A673 (cell line): ENCODE measurements at places on chromosomes 5 and 9. TPM values are rescaled to one million over a fixed set of nuclear protein-coding genes. Genes with fewer than 3 reads are reported as not detected.

The SPINK14 gene
- total RNA-seq, result not detected in 2 replicates

The HOMER1 gene
- total RNA-seq, result 34.0 and 37.0 TPM in 2 replicates

The NFIB gene
- 41.2 and 42.9 TPM in 2 replicates for total RNA-seq

The PLCXD3 gene
- total RNA-seq, result 1.3 and 1.7 TPM in 2 replicates

The HACD4 gene
- 0.19 and 0.26 TPM in 2 replicates for total RNA-seq

The PDLIM4 gene
- 6.0 and 8.9 TPM in 2 replicates for total RNA-seq

The SLC27A4 gene
- total RNA-seq, result 35.4 and 39.1 TPM in 2 replicates

The SMU1 gene
- 30.6 and 31.2 TPM in 2 replicates for total RNA-seq

- H3K27me3 ChIP-seq, result no peaks in the 10 kb centered on the region
- no peaks in the 10 kb centered on the region for H3K36me3 ChIP-seq
- H3K4me3 ChIP-seq, result no peak overlapping the region
Observed at GRCh38 chr9:93587284-93587650, 10.9 kb downstream of the PHF2 start.

- H3K36me3 ChIP-seq, result no peaks in the 10 kb centered on the region
- H3K27me3 ChIP-seq, result peaks cover 48% of the 10 kb centered on the region
- H3K27ac ChIP-seq, result no peak overlapping the region
Observed at GRCh38 chr9:85484235-85484634, 257.5 kb downstream of the AGTPBP1 start.

- DNase-seq, result no peak
- H3K36me3 ChIP-seq, result no peaks in the 10 kb centered on the region
- no peaks in the 10 kb centered on the region for H3K4me1 ChIP-seq
- H3K27ac ChIP-seq, result no peak overlapping the region
Observed at GRCh38 chr9:117543089-117543488, 128.2 kb upstream of the ASTN2 start.

DNA sequence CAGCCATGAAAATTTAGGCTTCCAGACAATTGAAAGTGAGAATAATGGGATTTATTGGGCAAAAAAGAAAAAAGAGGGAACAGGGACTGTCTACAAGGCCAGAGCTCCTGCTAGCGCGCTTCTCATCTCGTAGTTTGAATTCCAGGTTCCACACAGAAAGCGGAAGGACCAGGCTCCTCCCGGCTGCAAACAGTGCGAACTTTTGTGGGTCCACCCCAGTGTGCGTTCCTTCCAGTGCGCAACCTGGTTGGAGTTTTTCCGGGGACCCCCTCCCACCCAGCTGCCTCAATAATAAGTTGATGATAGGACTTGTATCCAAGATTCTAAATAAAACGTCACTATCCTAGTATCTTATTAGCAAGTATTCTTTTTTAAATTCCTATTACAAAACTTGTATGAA lies 467.7 kb upstream of the TUSC1 start:
- H3K4me1 ChIP-seq, result no peaks in the 10 kb centered on the region
- H3K36me3 ChIP-seq, result no peaks in the 10 kb centered on the region
- DNase-seq, result no peak

- no peaks in the 10 kb centered on the region for H3K36me3 ChIP-seq
- H3K4me1 ChIP-seq, result no peaks in the 10 kb centered on the region
- H3K27ac ChIP-seq, result no peak overlapping the region
- H3K27me3 ChIP-seq, result no peaks in the 10 kb centered on the region
- H3K4me3 ChIP-seq, result no peak overlapping the region
- no peak for DNase-seq
Observed at GRCh38 chr9:4177970-4178758, 121.7 kb downstream of the GLIS3 start.

GRCh38 chr5:81936750-81937149 lies 35.1 kb upstream of the ATG10 start:
- H3K4me3 ChIP-seq, result no peak overlapping the region
- no peaks in the 10 kb centered on the region for H3K36me3 ChIP-seq
- no peaks in the 10 kb centered on the region for H3K4me1 ChIP-seq
- DNase-seq, result no peak

DNA sequence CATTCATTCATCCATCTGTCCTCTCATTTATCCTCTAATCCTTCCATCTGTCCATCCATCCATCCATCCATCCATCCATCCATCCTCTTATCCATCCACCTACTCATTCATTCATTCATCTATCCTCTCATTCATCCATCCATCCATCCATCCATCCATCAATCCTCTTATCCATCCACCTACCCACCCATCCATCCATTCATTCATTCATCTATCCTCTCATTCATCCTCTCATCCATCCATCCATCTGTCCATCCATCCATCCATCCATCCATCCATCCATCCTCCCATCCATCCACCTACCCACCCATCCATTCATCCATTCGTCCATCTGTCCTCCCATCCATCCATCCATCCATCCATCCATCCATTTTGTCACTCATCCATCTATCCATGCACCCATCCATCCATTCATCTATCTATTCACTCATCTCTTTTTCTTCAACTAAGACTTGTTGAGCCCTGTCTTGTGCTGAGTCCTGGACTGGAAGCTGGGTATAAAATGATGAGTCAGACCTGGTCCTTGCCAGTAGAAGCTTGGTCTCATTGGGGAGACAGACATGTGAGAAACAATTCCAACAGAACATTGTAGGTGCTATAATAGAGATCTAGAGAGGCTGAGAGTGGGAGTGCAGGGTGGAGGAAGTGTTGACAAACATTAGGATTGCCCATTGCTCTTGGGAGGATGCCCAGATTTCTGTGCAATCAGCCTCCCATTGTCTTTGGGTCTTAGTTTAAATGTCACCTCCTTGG lies 55.0 kb upstream of the IER5L start:
- H3K27ac ChIP-seq, result no peak overlapping the region
- H3K4me3 ChIP-seq, result no peak overlapping the region
- no peak for DNase-seq
- no peaks in the 10 kb centered on the region for H3K27me3 ChIP-seq

DNA sequence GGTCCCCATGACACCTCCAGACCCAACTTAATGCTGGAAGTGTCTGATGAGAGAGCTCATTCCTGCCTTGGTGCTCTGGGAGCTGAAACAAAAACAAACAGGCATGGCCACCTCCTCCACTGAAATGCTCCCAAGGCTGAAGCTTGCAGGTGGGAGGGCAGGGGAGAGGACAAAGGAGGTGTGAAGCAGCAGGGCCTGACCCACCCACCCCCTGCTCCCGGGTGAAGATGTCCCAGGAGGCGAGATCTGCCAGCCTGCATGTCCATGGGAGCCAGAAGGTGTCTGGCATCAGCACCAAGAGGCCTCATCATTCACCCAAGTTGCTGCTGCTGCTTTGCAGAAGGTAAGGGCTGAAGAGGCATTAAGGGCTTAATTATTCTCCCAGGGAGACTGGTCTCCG lies 4.2 kb upstream of the CCIN start:
- H3K4me1 ChIP-seq, result peaks cover 6% of the 10 kb centered on the region
- H3K36me3 ChIP-seq, result no peaks in the 10 kb centered on the region
- H3K27ac ChIP-seq, result no peak overlapping the region
- H3K27me3 ChIP-seq, result no peaks in the 10 kb centered on the region
- no peak for DNase-seq
- no peak overlapping the region for H3K4me3 ChIP-seq

DNA sequence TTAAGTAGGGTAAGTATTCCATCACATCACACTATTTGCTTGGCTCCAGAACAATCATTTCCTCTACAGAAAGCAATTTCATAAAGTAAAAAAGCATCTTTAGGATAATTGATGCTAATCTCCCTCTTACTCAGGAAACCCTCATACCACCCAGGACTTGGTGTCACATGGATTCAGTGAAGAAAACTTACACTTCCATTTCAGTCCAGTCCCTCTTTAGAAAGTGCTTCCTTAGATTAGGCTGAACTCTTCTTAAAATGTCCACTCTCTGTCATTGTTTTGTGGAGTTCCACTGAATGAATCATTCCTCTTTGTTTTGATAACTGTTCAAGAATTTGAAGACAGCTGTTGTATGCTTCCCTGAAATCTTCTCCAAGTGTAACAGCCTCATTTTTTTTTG lies 144.0 kb upstream of the ZNF462 start:
- no peaks in the 10 kb centered on the region for H3K27me3 ChIP-seq
- H3K27ac ChIP-seq, result no peak overlapping the region
- H3K36me3 ChIP-seq, result no peaks in the 10 kb centered on the region
- no peaks in the 10 kb centered on the region for H3K4me1 ChIP-seq
- H3K4me3 ChIP-seq, result no peak overlapping the region

DNA sequence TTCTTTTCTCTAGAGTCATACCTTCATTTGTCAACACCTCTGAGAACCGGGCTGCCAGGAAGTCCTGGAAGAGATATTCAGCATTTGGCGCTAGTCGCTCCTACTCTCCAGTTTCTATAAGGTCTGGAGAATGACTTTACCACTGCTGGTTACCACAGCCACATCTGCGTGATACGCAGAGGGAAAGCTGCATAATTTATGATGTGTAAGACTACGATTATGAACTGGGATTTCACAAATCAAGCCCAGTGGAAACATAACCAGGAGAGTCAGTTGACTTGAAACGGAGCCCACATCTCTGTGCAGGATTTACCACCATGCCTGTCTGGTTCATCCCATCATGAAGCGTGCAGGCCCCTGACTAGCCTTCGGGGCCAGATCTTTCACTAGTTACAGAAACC lies 72.6 kb downstream of the FGF1 start:
- no peak overlapping the region for H3K27ac ChIP-seq
- H3K4me1 ChIP-seq, result peaks cover 23% of the 10 kb centered on the region
- H3K4me3 ChIP-seq, result no peak overlapping the region
- no peaks in the 10 kb centered on the region for H3K27me3 ChIP-seq
- no peaks in the 10 kb centered on the region for H3K36me3 ChIP-seq
- DNase-seq, result no peak
